ENCODE measurements at places on chromosomes 3 and 15.
A peak's percentile ranks its signal among the peaks of the same experiment; 100 is the strongest.

GRCh38 chr3:169865176-169865767 is 4.5 kb downstream of the LRRC31 start:
- peak; percentile 67 for DNase-seq

GRCh38 chr3:116569611-116570010 is 124.3 kb upstream of the LSAMP start:
- no peak for DNase-seq

- no peak for DNase-seq
These were observed 167.6 kb downstream of the TLE3 start for GRCh38 chr15:69929905-69930630.

DNA sequence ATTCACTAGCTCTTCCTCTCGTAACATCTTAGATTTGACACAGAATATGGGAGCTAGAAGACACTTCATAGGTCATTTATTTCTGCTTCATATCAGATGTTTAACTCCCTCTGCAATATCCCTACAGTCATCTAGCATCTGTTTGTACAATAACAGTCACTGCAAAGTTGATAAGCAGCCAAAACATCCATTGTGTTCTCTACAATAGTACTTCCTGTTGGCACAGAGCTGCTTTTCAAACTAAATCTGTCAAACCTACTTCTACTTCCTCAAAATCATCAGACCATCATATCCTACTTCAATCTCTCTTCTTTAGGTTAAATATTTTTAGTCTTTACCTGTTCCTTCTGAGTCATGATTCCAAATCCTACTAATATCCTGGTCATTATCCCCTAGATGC is 233.2 kb downstream of the FGF12 start:
- DNase-seq: no peak

GRCh38 chr3:24972491-24972890 is 455.6 kb upstream of the RARB start:
- no peak for DNase-seq

DNA sequence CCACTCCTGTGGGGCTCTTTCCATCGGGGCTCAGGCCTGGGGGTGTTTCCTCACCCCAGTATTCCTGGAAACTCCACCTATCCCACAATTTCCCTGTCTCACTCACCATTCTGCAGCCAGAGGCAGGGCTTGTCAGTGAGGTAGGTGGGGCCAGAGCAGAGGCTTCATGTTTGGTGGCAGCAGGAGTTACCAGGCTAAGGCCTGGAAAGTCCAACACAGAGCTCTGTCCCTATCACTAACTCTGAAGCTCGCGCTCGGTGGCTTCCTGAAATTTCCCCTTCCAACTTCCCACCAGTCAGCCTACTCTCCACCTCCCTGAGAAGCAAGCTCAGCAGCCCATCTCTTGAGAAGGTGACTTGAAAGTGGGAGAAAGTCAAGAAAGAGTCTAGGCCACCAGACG is 44.2 kb downstream of the CDC25A start:
- peak; percentile 37 for DNase-seq

- DNase-seq: no peak
These were observed 23.4 kb upstream of the CLEC3B start for GRCh38 chr3:45002720-45003119.

GRCh38 chr3:80338366-80338765 is 570.6 kb upstream of the ROBO1 start:
- DNase-seq: no peak

DNA sequence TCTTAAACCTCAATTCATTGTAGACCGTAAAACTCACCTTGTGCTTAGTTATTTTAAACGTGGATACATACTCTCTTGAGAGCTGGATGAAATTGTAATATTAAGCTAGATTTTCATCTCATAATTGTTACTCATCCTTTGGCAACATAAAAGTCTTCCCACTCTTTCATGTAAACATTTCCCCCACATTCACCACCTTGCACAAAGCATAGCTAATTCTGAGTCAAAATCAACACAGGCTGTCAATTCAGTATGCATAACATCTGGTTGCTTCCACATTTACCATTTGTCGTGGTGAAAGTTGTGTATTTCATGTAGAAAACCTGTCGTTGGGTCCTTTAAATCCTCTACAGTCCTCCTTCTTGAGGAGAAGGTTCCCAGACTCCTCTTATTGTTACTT is 524.6 kb downstream of the OTOL1 start:
- no peak for DNase-seq

- DNase-seq: no peak
These were observed 17.1 kb downstream of the GBE1 start for GRCh38 chr3:81744366-81744765.

GRCh38 chr3:66336333-66336766 is 115.5 kb downstream of the SLC25A26 start:
- DNase-seq: no peak

- no peak for DNase-seq
These were observed 30.5 kb downstream of the HERC1 start for GRCh38 chr15:63803106-63803886.

GRCh38 chr15:79057050-79057449 is 33.5 kb downstream of the RASGRF1 start:
- DNase-seq: no peak

GRCh38 chr15:32682569-32682968 is 35.2 kb upstream of the GREM1 start:
- peak; percentile 74 for DNase-seq

GRCh38 chr3:128383316-128384235 is 83.1 kb downstream of the DNAJB8 start:
- DNase-seq: peak; percentile 35

DNA sequence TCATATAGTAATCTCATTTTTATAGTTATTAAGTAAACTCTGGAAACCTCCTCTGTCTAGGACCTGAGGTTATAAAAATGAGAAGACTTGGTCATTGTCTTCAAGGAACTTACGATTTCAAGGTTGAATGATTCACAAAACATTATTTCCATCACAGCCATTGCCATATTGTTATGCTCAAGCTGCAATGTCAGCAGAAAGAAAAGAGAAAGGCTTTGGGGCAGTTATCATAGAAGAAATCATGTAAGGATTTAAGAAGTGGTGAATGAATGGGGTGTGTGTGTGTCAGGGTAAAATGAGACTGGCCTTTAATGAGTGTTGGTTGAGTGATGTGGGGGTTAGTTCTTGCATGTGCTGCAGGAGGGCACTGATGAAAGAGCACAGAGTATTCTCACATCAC is 346.8 kb downstream of the SQOR start:
- no peak for DNase-seq

GRCh38 chr3:30795176-30795575 is 99.3 kb downstream of the GADL1 start:
- DNase-seq: no peak

DNA sequence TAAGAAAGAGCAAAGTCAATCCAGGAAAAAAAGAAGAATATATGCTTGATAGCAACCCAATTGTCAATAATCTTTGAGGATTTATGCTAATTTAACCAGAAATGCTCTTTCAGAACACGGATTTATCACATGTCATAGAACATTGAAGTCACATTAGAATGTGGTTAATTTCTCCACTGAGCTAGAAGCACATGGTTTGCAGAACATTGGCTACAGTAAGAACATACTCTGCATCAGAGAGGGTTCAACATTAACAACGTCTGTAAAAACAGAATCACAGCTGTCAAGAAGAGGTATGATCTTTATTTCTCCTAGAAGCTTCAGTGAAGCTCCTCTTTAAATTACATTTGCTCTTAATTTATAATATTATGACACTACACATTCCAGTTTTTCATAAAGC is 619.7 kb upstream of the AGTR1 start:
- no peak for DNase-seq

DNA sequence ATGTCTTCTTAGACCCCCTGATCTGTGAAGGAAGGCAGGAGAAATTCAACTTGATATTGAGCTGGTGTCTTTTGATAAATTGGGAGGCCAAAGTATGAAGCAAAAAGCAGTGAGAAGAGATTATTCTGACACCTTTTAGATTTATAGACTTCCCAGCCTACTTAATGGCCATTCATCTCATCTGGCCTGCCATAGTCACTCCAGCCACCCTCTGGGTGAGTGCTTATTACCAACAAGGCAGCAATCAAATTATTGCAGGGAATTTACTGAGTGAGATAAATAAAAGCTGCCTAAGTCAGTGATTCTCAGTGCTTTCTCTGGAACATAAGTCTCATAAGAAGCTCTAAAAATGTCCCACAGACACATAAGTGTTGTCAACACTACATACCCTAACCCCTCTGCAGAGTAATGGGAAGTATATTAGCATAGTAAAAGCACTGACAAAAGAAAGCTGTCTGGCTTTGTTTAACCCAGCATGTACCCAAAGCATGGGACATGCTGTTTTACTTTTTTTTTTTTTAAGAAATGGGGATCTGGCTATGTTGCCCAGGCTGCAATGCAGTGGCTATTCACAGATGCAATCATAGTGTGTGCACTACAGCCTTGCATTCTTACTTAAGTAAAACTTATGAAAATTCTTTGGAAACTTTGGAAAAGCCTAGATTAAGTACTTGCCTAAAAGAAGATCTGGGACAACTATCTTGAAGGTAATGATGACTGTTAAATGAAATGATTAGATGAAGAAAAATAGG is 725.3 kb downstream of the TUSC7 start:
- no peak for DNase-seq

All from suppressor macrophage treated with lipopolysaccharide for 1 hour (primary cell).